ENCODE measurements at places on chromosomes 6 and 20.

DNA sequence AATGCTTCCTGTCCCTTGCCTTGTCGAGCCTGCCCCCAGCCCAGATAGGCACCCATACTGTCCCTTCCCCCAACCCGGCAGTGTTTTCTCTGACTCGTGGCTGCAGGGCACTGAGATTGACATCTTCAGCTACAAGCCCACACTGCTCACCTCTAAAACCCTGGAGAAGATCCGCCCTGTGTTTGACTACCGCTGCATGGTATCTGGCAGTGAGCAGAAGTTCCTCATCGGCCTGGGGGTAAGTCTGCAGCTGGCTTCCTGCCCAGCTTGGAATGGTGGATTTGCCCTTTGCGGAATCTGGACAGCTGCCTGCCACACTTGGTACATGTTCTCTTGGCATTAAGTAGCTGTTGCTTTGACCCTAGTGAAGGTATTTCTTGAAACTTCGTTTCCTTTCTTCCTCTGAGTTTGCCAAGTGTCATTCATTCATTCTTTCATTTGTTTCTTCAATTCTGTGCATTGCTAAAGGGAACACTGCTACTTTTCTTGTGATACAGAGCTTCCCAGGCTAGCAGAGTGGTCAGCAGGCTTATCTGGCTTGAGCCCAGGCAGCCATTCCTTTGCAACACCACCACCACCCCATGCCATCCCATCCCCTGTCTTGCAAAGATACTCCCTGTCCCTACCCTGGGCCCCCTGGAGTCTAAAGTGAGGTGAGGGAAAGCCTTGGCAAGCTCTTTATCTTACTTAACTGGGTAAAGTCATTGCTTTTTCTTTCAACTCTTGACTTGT lies 26.2 kb downstream of the CCDC167 start:
- peak; percentile 87 for DNase-seq

DNA sequence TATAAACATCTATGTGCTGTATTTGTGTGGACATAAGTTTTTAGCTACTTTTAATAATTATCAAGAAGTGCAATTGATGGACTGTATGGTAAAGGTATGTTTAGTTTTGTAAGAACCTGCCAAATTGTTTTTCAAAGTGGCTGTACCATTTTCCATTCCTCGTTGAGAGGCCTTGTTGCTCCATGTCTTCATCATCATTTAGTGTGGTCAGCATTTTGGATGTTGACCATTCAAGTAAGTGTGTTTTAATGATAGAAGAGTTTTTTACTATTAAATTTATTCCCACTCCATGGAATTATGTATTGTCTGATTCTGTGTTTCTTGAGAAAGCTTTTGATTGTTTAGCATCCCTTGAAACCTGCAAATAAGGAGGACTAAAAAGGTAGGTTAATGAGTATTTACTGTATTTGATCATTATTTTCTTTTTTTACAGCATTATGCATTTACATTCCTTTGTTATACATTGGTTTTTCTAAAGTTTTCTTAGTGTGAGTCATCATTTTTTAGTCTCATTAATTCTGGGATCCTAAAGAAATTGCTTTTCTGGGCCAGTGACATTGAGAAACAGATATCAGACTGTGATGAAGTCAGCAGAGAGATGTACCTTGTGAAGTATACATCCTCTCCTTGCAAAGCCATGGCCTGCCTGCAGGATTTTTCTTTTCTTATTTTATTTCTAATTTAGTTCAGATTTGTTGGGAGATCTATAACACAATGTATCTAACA lies 312.8 kb upstream of the PTCHD4 start:
- DNase-seq = peak; percentile 24

DNA sequence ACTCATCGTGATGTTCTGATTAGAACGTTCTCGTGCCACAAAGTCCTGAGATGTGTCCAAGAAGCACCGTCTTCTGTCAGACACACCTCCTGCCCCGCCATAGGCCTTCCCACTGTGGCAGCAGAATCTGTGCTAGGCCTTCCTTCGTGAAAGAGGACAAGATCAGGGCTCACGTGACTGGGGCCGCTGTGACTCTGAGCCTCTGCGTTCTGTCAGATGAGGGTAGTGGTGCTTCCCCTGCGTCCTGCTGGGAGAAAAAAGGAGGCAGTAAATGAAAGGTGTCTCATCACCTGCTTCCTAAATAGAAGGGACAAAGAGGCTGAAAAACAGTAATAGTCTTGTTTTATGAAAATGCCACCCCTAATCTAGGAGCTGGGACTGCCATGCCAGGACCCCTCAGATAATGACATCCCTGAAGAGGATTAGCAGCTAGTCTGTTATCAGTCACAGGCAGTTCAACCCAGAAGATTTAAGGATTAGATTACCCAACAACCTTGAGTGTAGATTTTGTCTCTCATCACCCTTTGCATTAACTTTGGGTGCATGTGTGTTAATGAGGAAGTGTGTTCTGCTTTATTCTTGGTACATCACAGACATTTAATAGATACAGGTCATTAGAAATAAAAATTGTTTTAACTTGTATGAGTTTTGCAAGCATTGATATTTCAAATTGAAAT lies 4.1 kb downstream of the DNAJC5 start:
- no peak for DNase-seq

- peak; percentile 60 for DNase-seq
Measured at GRCh38 chr6:37877373-37878149, 58.0 kb downstream of the ZFAND3 start.

DNA sequence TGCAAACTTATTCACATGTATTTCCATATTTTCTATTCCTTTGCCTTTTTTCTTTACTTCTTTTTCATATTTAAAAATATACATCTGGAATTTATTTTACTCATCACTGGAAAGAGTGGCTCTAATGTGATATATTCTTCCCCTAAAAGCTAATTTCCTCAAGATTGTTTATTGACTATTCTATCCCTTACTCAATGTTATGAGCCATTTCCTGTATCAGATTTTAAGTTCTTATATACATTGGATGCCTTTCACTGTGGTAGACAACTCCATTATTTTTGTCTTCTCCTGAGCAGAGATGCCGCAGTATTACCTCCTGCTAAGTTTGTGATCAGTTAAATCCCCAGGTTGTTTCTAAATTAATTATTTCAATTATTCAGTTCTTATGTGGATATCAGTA lies 418.4 kb upstream of the JAG1 start:
- DNase-seq = no peak

GRCh38 chr20:2022163-2022562 lies 28.3 kb upstream of the PDYN start:
- DNase-seq = no peak

- no peak for DNase-seq
Measured at GRCh38 chr6:40286721-40287120, 300.4 kb downstream of the LRFN2 start.

DNA sequence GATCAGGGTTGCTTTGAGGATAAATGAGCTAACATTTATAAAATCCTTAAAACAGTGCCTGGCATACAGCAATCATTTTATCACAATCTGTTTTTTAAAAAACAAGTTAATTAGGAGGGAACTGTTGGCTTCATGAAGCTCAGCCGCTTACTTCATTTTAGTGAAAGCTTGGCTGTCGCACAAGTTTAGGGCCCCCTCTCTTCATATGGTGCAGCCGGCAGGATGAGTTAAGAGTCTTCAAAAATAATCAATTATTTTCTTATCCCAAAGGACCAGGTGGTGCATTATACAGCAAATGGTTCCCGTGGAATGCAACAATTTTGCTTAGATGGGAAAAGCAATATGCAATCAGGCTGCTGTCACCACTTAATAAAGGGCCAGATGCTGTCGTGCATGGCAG lies 57.4 kb upstream of the PROKR2 start:
- no peak for DNase-seq

DNA sequence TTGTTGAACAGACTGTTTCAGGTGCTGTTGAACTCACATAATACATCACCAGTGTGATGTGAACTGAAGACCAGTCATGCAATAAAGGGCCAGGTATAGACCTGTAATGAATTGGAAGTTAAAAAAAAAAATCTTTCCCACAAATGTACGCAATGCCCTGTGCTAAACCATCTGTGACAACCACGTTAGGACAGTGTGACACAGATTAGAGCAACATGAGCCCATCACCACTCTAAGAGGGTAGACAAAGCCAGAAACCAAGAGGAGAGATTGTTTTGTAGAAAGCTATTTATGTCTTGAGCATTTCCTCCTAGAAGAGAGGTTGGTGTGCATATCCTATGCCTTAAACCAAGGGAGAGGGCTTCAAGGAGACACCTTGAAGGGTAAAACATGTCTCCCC lies 77.0 kb upstream of the BEND6 start:
- DNase-seq = no peak

GRCh38 chr6:148925701-148926100 lies 178.9 kb downstream of the UST start:
- DNase-seq = no peak

DNA sequence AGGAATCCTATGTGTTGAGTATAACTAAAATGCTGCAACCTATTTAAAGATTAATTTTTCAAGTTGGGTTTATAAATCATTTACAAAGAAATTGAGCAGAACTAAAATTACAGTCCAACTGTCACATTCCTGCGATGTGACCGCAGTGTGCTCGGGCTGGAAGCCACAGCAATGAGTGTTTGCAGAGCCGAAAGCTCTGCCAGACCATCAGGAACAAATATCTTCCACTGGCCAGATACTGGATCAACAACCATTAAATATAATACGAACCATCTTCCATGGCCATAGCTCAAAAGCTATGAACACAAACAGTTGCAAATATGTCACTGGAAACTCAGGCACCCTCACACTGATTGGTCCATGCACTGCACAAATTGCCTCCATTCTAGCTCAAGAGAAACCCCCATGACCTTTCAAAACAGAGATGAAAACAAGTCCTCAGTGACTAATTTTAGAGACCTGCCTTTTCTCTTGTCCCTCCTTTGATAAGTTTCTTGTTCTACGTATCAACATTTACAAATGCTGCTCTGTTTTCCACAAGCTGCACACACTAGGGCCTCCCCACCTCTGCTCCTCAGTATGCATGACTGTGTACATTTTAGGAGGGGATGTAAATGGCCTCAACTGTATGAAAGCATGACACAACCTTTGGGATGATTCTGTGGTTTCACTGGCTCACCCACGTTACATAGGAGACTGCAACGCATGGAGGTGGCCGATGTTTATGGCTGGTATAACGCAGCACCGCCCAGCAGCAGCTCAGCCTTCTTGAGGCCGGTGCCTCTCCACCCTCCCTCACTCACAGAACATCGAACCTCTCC lies 171.7 kb downstream of the WDR27 start:
- DNase-seq = peak; percentile 91

DNA sequence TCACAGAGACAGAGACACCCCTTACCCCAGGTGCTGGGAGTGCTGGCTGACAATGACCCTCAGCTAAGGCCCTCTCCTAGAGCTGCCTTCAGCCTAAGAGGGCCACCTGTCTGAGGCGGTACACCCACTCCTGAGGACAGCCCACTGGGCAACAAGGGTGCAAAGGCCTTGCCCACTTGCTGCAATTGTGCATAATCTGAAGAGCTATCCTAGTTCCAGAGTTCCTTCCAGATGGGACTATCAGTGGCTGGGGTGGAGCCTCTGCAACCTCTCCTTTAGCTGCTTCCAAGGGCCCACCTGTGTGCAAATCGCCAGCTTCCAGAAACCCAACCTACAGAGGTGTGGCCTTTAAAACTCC lies 87.5 kb downstream of the PREX1 start:
- DNase-seq = no peak

DNA sequence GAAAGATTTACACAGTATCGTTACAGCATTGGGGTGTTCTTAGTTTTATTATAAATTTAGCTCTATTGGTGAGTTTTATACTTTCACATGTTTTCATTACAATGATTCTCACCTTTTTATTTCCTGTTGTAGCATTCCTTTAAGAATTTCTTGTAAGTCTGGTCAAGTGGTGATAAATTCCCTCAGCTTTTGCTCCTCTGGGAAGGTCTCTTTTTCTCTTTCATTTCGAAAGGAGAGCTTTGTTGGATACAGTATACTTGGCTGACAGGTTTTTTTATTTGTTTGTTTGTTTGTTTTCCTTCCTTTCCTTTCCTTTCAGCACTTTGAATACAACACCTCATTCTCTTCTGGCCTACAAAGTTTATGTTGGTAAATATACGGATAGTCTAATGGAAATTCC lies 249.7 kb upstream of the RUNX2 start:
- DNase-seq = no peak

- peak; percentile 32 for DNase-seq
Measured at GRCh38 chr20:23245553-23246181, 104.9 kb upstream of the NXT1 start.

- no peak for DNase-seq
Measured at GRCh38 chr6:145743332-145743731, 8.0 kb upstream of the EPM2A start.

Data from fibroblast of gingiva (primary cell).